DMS153 (cell line): ENCODE measurements at places on chromosomes 6 and 20.

DNA sequence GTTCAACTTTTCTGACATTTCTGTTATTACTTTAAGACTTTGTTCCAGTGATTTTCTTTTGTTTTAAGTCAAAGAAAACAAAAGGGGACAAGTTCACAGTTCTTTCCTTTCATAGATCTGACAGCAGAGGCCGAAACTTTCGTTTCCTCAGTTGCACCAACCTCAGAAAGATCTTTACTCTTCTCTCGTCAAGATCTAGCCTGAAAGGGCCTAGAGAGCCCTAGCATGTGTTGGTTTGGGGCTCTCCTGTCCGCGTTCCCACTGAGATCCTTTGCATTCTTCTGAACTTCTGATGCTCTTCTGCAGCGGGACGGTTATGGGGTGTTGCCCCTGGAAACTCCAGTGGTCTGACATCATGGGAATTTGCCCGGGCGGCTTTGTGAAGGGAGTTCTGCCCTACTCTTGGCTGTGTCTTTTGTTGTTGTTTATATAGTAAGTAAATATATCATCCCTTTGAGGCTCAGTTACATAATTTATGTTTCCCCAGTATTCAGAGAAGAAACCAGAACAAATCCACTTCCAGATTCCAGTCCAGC is 129.1 kb downstream of the SASH1 start:
- no peak for DNase-seq

DNA sequence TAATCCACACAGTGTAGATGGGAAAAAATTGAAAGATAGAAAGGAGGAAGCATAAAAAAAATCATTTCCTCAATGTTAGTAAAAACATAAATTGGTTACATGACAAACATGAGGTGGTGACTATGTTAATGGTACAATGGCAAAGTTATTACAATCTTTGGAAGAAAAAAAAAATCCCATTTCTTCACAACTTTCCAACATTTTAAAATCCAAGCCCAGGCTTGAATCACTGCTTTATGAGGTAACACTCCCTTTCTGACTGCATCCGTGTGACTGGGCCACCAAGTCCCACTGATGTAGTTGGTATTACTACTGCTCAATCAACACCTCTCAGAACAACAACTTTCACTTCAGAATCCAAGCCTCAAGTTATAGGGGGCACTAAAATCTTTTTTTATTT is 160.4 kb downstream of the BTBD9 start:
- DNase-seq, result no peak

DNA sequence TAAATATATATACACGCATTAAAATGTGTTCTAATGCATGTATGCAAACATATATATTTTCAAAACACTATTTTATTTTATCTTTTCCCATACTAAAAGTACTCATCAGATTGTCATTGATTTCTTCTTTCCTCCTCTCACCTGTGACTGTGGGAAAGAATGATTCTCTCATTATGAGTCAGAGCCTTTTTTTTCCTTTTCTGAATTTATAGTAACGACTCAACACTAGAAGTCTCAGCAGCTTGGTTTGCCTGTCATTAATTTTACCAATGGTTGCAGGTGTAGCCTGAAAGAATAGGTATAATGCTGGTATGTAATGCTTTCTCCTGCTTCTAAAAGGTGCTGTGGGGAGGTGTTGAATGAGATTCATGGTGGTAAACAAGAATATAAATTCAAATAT is 328.7 kb downstream of the UTRN start:
- no peak for DNase-seq

- DNase-seq, result no peak
Observed at GRCh38 chr6:72657407-72658197, 35.7 kb downstream of the KCNQ5 start.

GRCh38 chr6:151478670-151479069 is 15.1 kb upstream of the CCDC170 start:
- DNase-seq, result no peak

- no peak for DNase-seq
Observed at GRCh38 chr20:35975576-35976373, 7.4 kb downstream of the CNBD2 start.

GRCh38 chr20:18628330-18628920 is 40.6 kb downstream of the DTD1 start:
- DNase-seq, result no peak

- no peak for DNase-seq
Observed at GRCh38 chr6:150681578-150682395, 82.1 kb downstream of the PLEKHG1 start.

GRCh38 chr6:3797231-3798054 is 45.9 kb upstream of the PXDC1 start:
- DNase-seq, result no peak

GRCh38 chr6:14110001-14110818 is 7.4 kb upstream of the CD83 start:
- DNase-seq, result no peak

DNA sequence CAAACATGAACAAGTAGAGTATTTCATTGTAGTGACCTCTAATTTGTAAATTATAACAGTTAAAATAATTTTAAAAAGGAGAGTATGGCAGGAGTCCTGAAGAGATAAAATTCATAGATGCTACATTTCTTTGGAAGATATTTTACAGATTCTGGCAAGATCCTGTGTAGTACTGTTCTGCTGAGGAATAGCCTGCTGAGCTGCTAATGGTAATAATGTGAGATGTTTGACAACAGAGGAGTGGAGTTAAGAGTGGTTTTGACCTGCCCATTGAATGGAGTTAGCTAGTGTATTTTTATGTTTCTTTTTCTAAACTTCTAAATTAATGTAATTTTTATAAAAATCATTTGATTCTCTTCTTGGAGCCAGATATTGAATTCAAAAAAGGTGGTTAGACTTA is 11.8 kb downstream of the CLVS2 start:
- no peak for DNase-seq

GRCh38 chr6:169723991-169724493 is 258 bp downstream of the PHF10 start:
- DNase-seq, result no peak

DNA sequence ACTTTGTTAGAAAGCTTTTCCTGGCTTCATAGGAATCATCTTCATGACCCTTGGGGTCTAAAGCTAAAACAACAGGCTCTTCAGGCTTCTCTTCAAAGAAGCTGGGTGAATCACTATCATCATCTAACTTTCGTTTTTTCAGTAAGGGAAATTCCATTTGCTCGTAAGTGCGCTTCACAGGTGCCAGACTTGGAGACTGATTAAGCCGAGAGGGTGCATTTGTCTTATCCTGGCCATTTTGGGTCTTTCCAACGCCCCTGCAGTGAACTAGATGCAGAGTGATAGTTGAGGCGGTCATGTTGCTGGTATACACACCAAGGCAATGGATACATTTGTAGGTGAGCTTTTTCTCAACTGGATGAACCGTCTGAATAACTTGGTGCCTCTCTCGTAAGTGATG is 38.8 kb downstream of the ADNP start:
- no peak for DNase-seq

DNA sequence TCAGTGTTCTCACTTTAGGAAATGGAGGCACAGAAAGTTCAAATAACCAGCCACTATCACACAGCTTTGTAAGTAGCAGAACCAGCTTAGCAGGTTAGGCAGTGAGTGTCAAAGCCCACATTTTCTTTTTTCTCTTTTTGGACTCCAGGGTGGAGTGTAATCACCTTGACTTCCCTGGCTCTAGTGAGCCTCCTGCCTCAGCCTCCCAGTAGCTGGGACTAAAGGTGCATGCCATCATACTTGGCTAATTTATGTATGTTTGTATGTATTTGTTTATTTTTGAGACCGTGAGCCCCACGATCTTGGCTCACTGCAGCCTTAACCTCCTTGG is 7.8 kb upstream of the NCOA3 start:
- DNase-seq, result peak; percentile 23

- DNase-seq, result no peak
Observed at GRCh38 chr20:32201296-32201976, 6.1 kb downstream of the PLAGL2 start.

DNA sequence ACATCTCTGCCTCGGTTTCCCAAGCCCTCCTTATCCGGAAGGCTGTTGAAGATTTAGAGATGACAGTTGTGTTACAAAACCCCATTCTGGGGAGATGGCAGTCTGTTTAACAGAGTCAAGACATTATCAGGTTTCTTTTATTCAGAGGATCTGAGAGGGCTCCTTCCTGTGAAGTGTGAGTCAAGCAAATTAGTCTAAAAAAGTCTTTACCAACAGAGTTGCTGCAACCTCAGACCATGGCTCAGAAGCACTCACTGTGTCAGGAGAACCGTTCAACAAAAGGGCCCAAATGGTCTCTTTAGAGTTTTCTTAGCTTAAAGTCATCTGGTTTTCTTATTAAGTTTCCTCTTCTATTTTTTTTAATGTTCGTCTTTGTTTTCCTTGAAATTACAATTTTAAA is 717.8 kb downstream of the EPM2A start:
- DNase-seq, result no peak

DNA sequence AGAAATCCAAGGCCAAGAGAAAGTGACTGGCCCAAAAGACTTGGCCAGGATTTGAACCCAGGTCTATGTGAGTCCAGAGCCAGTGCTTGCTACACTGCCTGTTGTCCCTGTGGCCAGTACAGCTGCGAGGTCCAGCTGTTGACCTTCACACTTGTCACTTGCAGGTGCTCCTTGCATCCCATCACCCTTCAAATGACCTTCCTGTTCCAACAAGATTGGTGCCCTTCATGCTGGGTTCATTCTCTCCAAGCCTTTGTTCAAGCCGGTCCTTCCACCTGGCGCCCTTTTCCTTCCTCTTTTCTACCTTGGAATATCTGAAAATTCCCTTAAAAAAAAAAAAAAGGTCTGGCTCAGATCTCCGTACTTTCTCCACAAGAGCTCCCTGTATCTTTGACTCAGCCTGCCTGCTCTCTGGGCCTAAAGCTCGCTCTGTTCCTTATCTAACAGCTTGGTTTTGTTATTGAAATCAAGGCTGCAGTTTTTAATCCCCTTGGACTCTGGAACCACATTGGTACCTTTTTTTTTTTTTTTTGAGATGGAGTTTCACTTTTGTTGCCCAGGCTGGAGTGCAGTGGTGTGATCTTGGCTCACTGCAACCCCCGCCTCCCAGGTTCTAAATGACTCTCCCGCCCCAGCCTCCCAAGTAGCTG is 22.2 kb upstream of the MRPS18A start:
- no peak for DNase-seq

DNA sequence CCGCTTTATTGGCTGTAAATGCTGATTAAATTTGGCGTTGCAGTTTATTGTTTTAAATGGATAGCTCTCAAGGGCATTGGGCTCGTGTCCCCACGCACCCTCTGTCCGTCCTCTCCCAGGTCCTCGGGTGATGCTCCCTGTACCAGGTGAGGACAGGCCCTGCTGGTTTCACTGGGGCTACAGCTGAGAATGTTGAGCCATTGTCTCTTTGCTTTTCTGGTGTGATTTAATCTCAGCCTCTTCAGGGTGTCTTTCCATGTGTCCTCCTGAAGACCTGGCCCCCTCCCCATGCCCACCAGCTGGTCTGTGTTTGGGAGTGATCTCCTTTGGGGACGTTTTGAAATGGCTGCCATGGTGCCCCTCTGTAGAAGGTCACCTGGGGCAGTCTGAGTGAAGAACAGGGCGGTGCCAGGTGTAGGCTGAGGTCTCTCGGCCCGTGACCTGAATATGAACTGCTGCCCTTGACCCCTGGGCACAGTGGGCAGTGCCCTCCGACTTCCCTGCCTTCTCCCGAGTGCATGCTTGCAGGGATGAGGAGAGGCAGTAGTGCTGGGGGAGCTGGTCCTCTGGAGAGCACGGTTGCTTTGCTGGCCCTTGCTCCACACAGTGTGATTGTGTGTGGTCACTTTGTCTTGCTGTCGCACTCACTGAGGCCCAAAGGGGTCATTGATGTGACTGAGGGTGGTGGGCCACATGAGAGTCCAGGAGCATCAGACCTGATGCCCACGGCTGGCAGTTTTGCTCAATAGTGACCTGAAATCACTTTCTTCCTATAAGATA is 12.4 kb upstream of the C20orf204 start:
- no peak for DNase-seq

DNA sequence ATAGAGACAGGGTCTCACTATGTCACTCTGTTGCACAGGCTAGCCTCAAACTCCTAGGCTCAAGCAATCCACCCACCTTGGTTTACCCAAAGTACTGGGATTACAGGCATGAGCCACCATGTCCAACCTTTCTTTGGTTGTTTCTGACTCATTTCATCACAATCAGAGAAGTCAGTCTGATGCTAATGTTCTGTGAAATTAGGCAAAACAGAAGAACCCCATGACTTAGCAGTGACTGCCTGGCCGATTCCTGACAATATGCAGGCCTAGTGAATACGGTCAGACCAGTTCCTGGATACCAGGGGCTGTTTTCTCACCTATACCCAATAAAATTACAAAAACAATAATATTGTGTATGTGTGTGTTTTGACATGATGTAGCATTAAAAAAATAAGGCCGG is 58.8 kb upstream of the BTN3A2 start:
- no peak for DNase-seq

DNA sequence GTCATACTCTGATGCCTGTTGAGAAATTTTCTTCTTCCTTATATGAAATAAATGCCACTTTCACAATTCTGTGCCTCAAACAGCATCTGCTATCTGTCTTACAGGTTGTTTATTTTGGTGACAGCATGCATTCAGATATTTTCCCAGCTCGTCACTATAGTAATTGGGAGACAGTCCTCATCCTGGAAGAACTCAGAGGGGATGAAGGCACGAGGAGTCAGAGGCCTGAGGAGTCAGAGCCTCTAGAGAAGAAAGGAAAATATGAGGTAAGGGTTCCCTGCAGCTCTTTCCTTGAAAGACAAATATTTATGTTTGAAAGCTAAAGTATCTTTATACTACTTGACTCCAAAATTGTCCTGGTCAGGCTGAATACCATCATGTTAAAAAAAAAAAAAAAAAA is 15.8 kb downstream of the TSPYL4 start:
- no peak for DNase-seq

DNA sequence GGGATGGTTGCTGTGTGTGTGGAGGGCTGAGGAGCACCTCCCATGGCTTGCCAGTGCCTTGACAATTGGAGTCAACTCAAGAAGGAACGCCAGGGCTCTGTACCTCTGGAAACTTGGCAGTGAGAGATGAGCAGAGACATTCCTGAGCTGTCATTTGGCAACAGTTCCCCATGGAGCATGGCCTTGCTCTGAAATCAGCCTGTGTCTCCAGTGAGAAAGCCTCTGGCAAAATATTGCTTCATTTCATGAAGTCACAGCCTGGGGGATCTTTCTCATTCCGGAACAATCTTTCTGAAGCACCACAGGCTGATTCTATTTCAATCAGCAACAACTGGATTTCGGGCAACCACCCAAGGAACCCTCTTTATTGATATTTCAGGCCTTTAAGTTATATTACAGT is 52.2 kb upstream of the FNDC1 start:
- DNase-seq, result no peak

DNA sequence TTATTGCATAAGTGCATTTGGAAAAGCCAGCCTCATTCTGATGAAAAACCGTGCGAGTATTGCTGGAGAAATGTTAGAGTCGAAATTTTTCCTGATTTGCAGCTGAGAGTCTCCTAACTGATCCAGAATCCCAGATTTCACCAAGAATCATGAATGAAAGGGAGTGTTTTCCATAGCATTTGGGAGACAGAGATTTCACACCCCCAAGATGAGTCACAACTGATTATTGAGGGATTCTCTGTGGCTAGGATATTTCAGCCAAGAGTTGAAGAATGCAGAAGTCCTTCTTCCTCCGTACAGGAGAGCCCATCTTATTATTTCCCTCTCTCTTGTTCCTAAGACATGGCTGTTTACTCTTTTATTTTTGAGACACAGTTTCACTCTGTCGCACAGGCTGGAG is 82.2 kb upstream of the SALL4 start:
- no peak for DNase-seq

- peak; percentile 85 for DNase-seq
Observed at GRCh38 chr6:136987526-136987925, 57.2 kb downstream of the IL20RA start.

GRCh38 chr20:621125-621756 is 11.1 kb upstream of the TCF15 start:
- no peak for DNase-seq
